Muscle of leg (tissue), 16 donors: ENCODE measurements at places on chromosomes 16 and 17. TPM values are rescaled to one million over a fixed set of nuclear protein-coding genes. Genes with fewer than 3 reads are reported as not detected.

Gene ASPA
- 3.8 TPM for total RNA-seq

Gene CTRB2
- not detected for total RNA-seq

Gene KRTAP16-1
- total RNA-seq = not detected

Gene NPIPB6
- 2.0 TPM for total RNA-seq

- no peak for DNase-seq
Observed at GRCh38 chr17:39597372-39598046, 10.2 kb downstream of the NEUROD2 start.

DNA sequence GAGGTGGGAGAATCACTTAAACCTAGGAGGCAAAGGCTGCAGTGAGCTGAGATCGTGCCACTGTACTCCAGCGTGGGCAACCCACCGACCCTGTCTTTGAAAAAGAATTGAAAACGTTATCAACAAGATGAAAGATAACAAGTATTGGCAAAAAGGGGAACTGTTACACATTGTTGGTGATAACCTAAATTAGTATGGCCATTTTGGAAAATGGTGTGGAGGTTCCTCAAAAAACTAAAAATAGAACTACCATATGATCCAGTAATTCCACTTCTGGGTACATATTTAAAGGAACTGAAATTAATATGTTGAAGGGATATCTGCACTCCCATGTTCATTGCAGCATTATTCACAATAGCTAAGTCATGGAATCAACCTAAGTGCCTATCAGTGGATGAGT, 61.0 kb downstream of the ABHD15 start:
- peak; percentile 2 for DNase-seq

GRCh38 chr17:57649731-57650484, 95.2 kb downstream of the CCDC182 start:
- DNase-seq = no peak
